ENCODE measurements at places on chromosomes 5 and 9. TPM values are rescaled to one million over a fixed set of nuclear protein-coding genes. Genes with fewer than 3 reads are reported as not detected.

Gene LOX
- 48.1 TPM for total RNA-seq

Gene VLDLR
- total RNA-seq: 4.9 TPM

Gene NRARP
- total RNA-seq: 51.7 TPM

Gene FOXD4L6
- not detected for total RNA-seq

Gene RAPGEF6
- 22.9 TPM for total RNA-seq

DNA sequence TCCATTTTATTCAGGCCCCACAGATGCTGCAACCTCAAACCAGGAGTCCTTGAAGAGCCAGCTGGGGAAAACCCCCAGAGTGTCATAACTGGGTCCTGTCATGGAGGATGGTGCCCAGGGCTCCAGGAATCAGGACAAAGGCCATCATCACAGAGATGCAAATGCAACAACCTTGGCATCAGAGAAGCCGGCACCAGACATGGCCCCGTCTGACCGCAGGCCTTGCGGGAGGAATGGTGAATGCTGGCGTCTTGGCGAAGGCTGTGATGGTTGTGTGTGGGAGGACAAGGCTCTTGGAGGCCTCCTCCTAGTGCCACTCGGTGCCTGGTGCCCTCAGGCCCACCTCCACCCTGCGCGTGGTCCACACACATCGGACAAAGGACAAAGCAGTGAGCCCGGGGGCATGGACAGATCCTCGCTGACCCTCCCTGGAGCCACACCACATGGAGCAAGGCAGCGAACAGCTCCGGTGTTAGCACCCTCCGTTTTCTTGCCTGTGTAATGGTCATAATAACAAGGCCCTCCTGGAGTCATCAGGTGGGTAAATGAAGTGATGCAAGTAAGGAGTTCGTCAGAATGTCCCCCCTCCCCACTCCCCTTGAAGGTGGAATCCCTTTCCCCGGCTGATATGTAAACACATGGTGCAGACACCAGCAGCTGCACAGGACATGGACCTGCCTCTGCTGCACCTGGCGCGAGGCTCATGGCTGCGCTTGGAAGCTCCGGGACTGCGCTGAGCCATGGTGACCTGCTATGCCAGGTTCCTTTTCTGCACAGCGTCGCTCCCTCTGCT is 380.7 kb downstream of the IRX2 start:
- no peak for DNase-seq

DNA sequence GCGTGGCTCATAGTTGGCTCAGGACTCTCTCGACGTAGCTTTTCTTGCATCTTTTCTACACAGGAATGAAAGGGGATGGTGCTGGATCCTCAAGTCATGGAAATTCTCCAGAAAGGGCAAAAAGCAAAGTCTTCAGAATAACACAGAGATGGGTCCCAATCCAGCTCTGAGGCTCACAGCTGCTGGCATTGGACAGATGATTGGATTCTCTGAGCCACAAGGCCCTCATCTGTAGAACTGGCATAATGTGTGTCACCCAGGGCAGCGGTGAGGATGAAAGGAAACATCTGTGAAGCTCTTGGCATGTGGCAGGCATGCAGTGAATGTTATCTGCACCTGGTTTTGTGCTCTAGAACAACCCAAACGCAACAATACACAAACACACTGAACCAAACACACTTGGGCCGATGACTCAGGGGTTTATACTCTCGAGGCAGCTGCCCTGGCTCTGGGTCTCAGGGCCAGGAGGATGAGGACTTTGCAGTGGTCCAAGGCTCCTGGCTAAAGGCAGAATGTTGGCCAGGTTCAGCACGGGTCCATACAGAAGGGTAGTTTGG is 64.0 kb upstream of the UBTD2 start:
- no peak for DNase-seq

- no peak for DNase-seq
Observed at GRCh38 chr9:136721339-136722092, 9.1 kb downstream of the DIPK1B start.

- DNase-seq: no peak
Observed at GRCh38 chr5:92177926-92178487, 794.9 kb upstream of the ARRDC3 start.

GRCh38 chr5:155019601-155020226 is 6.2 kb downstream of the KIF4B start:
- DNase-seq: no peak

GRCh38 chr9:3898461-3899218 is 372.8 kb upstream of the RFX3 start:
- DNase-seq: no peak
